ENCODE measurements at places on chromosomes 4 and X.
A peak's percentile ranks its signal among the peaks of the same experiment; 100 is the strongest.

- no peaks in the 10 kb centered on the region for H3K36me3 ChIP-seq
- no peaks in the 10 kb centered on the region for H3K27me3 ChIP-seq
- no peak overlapping the region for H3K27ac ChIP-seq
Observed at GRCh38 chrX:16089086-16089485, 34.3 kb upstream of the GRPR start.

DNA sequence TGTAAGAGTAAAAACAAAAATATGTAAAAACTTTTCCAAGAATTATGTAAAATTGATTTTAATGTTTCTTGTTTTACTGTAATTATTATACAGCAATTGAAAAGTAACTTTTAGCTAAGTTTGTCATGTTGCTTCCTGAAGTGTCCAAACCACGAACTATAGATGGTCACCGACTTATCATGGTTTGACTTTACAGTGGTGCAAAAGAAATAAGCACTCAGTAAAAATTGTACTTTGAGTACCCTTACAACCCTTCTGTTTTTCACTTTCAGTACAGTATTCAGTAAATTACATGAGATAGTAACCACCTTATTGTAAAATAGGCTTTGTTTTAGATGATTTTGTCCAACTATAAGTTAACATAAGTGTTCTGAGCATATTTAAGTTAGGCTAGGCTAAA is 93.8 kb downstream of the SLC10A6 start:
- no peak overlapping the region for H3K4me3 ChIP-seq
- DNase-seq = no peak
- H3K27ac ChIP-seq = no peak overlapping the region
- peaks cover 32% of the 10 kb centered on the region for H3K36me3 ChIP-seq

DNA sequence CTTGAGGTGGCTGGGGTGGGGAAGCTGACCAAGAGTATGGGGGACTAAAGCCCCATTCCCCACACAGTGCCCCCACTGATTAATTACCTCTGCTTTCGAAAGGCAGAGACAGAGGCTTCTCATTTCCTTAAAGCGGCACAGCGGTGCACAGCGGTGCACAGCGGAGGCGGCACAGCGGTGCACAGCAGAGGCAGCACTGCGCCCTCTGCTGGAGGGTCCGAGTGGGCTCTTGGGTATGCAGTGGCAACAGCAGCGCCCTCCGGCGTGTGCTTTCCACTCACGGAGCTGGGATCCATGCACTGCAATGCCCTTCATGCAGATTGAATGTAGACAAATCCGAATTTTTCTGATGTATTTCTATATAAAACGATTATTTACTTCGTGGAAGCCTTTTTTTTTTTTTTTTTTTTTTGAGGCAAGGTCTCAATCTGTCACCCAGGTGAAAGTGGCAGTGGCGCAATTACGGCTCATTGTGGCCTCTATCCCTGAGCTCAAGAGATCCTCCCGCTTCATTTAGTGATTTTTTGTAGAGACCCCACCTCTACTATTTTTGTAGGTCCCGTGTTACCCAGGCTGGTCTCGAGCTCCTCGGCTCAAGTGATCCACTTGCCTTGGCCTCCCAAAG is 19.7 kb upstream of the PRPS2 start:
- no peaks in the 10 kb centered on the region for H3K36me3 ChIP-seq
- H3K27ac ChIP-seq = no peak overlapping the region
- no peak overlapping the region for H3K4me3 ChIP-seq
- DNase-seq = peak; percentile 72
- H3K4me1 ChIP-seq = no peaks in the 10 kb centered on the region

DNA sequence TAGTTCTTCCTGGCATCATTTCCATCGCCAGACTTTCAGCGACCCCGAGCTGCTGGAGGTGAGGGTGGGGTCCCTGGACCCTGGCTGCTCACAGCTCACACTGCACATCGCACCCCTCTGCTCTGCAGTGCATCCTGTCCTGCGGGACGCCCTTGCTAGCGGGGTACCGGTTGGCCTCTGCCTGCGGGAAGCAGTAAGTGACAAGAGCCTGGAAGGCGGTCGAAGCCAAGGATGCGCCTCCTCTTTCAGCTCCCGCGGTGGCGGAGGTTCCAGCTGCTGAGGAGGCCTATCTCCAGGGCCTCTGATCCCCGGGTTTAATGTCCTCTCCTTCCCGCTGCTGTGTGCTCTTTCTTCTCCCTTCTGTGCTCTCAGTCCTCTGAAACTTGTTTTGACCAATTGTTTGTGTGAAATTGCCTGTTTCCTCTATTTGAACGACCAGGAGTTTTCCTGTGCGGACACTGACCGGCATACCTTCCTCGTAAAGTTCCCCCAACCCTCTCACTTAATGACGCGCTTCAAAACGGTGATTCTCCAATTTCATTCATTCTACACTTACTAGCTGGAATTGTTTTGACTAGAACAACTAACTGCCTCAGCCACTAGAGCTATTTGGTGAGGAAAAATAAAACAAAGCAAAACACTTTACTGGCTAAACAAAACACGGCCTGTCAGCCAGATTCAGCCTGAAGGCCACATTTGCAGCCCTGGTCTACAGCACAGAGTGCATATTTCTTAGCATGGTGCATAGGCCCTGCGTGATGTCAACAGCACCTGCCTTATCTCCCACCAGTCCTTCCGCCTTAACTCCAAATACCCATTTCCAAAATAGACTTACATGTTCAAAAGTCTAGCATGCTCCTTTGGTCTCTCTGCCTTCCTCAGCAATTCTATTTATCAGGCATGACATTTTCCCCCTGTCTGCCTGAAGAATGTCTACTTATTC is 28.0 kb downstream of the MGAT4D start:
- H3K27ac ChIP-seq = no peak overlapping the region
- H3K4me1 ChIP-seq = no peaks in the 10 kb centered on the region
- DNase-seq = no peak
- no peak overlapping the region for H3K4me3 ChIP-seq
- H3K36me3 ChIP-seq = no peaks in the 10 kb centered on the region

- H3K4me3 ChIP-seq = 0 out of 2 replicates have a peak overlapping the region, but pooled peaks have one; percentile 17
- H3K27me3 ChIP-seq = no peaks in the 10 kb centered on the region
- DNase-seq = peak; percentile 94
- H3K27ac ChIP-seq = peak overlapping the region; percentile 81
- H3K36me3 ChIP-seq = no peaks in the 10 kb centered on the region
Observed at GRCh38 chr4:80173841-80174240, 23.5 kb upstream of the PRDM8 start.

DNA sequence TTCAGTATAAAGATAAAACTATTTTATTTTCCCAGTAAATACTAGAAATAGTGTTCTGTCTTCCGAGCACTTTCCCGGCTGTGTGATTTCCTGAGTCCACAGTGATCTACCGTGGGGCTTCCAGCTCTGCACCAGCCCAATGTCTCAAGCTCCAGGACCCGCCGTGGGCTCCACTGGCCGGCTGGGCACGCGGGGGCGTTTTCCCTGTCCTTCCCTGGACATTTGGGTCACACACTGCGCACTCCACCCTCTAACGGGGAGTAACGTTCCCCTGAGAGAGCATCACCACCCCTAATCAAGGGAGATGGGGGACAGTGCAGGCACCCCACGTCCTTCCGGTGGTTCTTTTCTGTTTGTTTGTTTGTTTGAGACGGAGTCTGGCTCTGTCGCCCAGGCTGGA is 844.6 kb upstream of the FRG1 start:
- DNase-seq = no peak
- no peak overlapping the region for H3K4me3 ChIP-seq
- no peak overlapping the region for H3K27ac ChIP-seq
- no peaks in the 10 kb centered on the region for H3K4me1 ChIP-seq
- H3K27me3 ChIP-seq = no peaks in the 10 kb centered on the region

- 0 out of 2 replicates have a peak, but pooled peaks cover 4% of the 10 kb centered on the region for H3K36me3 ChIP-seq
- no peaks in the 10 kb centered on the region for H3K27me3 ChIP-seq
- H3K4me3 ChIP-seq = no peak overlapping the region
- no peaks in the 10 kb centered on the region for H3K4me1 ChIP-seq
- peak; percentile 26 for DNase-seq
- no peak overlapping the region for H3K27ac ChIP-seq
Observed at GRCh38 chr4:119490335-119490734, 138.3 kb downstream of the PDE5A start.

GRCh38 chr4:92236877-92237276 is 66.9 kb upstream of the GRID2 start:
- no peak overlapping the region for H3K27ac ChIP-seq
- H3K4me1 ChIP-seq = peaks cover 27% of the 10 kb centered on the region
- H3K36me3 ChIP-seq = no peaks in the 10 kb centered on the region
- peak; percentile 58 for DNase-seq
- no peak overlapping the region for H3K4me3 ChIP-seq
- no peaks in the 10 kb centered on the region for H3K27me3 ChIP-seq

- no peaks in the 10 kb centered on the region for H3K27me3 ChIP-seq
- no peaks in the 10 kb centered on the region for H3K36me3 ChIP-seq
- H3K4me3 ChIP-seq = no peak overlapping the region
- H3K4me1 ChIP-seq = peaks cover 7% of the 10 kb centered on the region
- no peak for DNase-seq
- H3K27ac ChIP-seq = no peak overlapping the region
Observed at GRCh38 chr4:95272036-95272435, 276.7 kb downstream of the UNC5C start.

GRCh38 chr4:88674979-88675378 is 22.6 kb downstream of the NAP1L5 start:
- peak overlapping the region; percentile 18 for H3K27ac ChIP-seq
- no peaks in the 10 kb centered on the region for H3K27me3 ChIP-seq
- H3K4me1 ChIP-seq = peaks cover 15% of the 10 kb centered on the region
- peak; percentile 64 for DNase-seq

GRCh38 chr4:185542626-185543315 is 7.5 kb upstream of the PDLIM3 start:
- no peak for DNase-seq
- H3K4me3 ChIP-seq = no peak overlapping the region
- peaks cover 44% of the 10 kb centered on the region for H3K27me3 ChIP-seq
- no peaks in the 10 kb centered on the region for H3K4me1 ChIP-seq

- no peak overlapping the region for H3K4me3 ChIP-seq
- H3K27me3 ChIP-seq = no peaks in the 10 kb centered on the region
- H3K27ac ChIP-seq = no peak overlapping the region
- no peaks in the 10 kb centered on the region for H3K4me1 ChIP-seq
- no peak for DNase-seq
Observed at GRCh38 chrX:150372280-150372679, 9.2 kb downstream of the MAMLD1 start.
